ENCODE measurements at places on chromosomes 12 and 14.
A peak's percentile ranks its signal among the peaks of the same experiment; 100 is the strongest.

DNA sequence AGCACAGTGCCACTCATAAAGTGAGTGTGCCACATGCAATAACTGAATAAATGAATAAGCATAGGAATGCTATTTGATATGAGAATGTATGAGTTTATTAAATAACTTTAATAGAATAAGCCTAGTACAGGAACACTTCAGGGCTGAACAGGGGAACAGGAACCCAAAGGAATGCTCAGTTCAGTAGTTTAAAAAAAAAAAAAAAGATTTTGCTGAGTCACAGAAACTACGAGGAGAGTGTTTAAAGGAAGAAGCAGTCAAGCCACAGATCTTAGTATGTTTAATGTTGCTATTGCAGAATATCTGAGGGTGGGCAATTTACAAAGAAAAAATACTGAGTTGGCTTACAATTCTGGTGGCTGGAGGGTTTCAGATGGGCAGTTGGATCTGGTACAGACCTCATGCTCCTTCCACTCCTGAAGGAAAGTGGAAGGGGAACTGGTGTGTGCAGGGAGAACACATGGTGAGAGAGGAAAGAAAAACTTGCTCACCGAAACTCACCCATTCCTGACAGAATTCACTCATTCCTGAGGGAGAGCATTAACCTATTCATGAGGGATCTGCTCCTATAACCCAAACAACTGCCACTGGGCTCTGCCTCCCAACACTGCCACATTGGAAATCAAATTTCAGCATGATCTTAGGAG, 880.3 kb upstream of the MGAT4C start:
- DNase-seq, result peak; percentile 51

DNA sequence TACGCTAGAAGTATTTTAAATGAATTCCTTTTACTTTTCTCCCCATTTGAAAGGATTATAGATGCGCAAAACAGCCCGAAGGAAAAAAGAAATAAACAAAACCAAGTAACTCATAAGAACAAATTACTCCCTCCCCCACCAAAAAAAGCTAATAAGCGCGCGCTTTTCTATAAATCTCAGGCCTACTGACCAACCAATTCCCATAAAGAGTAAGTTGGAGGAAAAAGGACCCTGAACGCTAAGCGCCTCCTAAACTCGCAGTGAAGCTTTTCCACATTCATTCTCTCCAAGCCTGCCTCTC, 588 bp downstream of the MBIP start:
- peak; percentile 21 for DNase-seq

GRCh38 chr12:38691164-38691563, 214.2 kb downstream of the CPNE8 start:
- no peak for DNase-seq

GRCh38 chr14:74867673-74868072, 8.3 kb downstream of the PROX2 start:
- DNase-seq, result no peak

DNA sequence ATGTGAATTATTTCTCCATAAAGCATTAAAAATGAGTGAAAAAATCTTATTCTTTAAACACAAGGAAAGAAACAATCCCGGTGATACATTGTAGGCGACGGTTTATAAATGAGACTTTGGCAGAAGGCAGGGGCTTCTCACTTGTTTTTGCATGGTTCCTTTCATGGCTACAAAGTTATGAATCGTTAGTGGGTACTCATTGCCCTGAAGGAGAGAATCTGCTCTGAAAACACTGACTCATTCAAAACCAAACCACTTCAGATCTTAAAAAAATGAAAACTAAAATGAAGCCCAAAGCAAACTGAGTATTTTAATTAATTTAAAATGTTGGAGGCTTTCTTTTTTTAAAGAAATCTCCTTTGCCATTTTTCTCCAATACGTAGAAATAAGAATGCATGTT, 41.4 kb upstream of the AMIGO2 start:
- peak; percentile 59 for DNase-seq

GRCh38 chr12:52004042-52004648, 2.6 kb upstream of the TAMALIN start:
- peak; percentile 73 for DNase-seq

GRCh38 chr12:18130851-18131250, 40.9 kb upstream of the RERGL start:
- DNase-seq, result no peak

- no peak for DNase-seq
Measured at GRCh38 chr12:74776378-74776777, 238.7 kb downstream of the ATXN7L3B start.

- no peak for DNase-seq
Measured at GRCh38 chr12:103642240-103642864, 55.3 kb downstream of the STAB2 start.

DNA sequence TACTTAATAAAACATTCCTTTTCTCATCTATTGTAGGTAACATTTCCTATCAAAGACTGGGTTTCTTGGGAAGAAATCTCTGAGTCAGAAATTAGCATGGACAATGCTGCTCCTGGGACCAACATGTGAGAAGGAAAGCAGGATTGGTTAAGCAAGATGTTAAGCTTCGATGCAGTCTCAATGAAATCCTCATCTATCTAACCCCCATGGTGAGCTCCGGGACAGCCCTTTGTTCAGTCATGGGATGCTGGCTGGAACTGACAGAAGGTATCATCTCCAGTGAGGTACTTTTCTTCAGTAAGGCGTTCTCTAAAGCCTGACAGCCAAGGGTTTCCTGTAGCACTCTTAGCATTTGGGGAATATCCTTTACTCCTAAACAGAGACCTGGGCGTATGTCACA, 82.8 kb upstream of the SINHCAF start:
- DNase-seq, result no peak

- no peak for DNase-seq
Measured at GRCh38 chr14:76375484-76375883, 453 bp upstream of the ESRRB start.

DNA sequence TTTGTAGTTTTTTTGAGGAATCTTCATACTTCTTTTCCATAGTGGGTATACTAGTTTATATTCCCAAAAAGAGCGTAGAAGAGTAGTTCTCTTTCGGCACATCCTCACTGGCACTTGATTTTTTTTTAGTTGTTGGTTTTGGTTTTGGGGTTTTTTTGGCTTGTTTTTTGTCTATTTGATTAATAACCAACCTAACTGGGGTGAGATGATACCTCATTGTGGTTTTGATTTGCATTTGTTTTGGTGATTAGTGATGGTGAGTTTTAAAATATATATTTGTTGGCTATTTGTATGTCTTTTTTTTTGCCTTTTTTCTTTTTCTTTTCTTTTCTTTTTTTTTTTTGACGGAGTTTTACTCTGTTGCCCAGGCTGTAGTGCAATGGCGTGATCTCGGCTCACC, 69.7 kb upstream of the BTG1 start:
- DNase-seq, result no peak

- DNase-seq, result peak; percentile 33
Measured at GRCh38 chr12:9792961-9793617, 32.4 kb upstream of the CD69 start.

DNA sequence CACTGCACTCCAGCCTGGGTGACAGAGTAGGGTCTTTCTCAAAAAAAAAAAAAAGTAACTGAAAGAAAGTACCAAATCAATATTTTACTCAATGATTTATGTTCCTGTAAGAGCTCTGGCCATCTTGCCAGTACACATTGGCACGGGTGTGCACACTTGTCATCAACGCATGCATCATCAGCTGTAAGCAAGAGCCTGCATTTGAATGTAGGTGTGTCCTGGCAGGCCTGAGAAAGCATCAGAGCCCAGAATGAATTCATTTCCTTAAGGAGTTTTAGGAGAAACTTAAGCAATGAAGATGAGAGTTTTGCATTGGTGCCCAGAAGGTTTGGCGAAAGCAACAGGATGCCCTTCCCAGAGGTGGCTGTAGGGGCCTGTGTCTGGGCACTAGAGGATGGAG, 88.5 kb upstream of the FZD10 start:
- no peak for DNase-seq

DNA sequence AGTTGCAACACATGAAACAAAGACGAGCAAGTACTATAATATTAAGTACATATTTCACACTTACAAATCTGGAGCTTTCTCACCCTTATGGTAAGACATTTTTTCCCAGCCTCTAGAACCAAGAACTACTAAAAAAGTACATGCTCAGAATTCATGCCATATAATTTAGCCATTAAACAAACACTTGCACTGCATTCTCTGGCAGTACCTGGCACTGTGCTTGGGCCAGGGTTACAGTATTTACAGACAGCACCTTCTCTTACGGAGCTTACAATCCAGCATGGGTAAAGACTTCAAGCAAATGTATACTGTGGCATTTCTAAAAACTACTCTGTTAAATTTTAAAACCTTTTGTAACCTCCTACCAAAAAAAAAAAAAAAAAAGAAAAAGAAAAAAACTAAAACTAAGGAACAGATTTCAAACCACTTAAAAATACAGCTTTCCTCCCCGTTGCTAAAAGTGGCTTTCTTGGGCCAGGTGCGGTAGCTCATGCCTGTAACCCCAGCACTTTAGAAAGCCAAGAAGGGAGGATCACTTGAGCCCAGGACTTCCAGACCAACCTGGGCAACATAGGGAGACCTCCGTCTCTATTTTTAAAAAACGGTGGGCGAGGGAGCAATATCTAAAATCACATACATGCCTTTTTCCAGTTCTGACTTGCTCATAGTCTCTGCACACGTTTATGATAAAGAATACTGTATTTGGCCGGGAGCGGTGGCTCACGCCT, 956 bp downstream of the GNPTAB start:
- DNase-seq, result no peak
